ENCODE measurements at places on chromosomes 11 and 22.

GRCh38 chr11:117647872-117648271 is 149.1 kb downstream of the DSCAML1 start:
- no peaks in the 10 kb centered on the region for H3K36me3 ChIP-seq
- no peaks in the 10 kb centered on the region for H3K4me1 ChIP-seq
- H3K4me3 ChIP-seq: no peak overlapping the region
- no peak overlapping the region for H3K27ac ChIP-seq
- no peak for DNase-seq

GRCh38 chr22:30828187-30829155 is 133.8 kb downstream of the OSBP2 start:
- no peak overlapping the region for H3K27ac ChIP-seq
- H3K4me3 ChIP-seq: no peak overlapping the region
- no peak for DNase-seq
- H3K36me3 ChIP-seq: no peaks in the 10 kb centered on the region

DNA sequence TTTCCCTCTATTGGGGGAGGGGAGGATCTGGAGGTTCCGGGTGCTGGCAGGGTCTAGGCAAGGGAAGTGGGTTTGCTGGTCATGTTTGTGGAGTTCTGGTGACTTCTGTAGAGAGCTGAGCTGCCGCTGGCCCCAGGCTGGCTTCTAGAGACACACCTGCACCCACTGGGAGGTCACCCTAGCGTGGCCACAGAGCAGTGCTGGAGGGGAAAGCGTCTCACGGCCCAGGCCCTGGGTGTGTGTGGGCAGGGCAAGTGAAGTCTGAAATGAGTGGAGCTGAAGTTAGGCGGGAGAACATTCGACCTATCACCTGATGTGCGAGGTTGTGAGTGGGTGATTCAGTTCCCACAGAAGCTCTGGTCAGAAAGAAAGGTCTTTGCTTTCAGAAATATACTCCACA is 27.9 kb downstream of the SMIM38 start:
- H3K36me3 ChIP-seq: no peaks in the 10 kb centered on the region
- no peak overlapping the region for H3K27ac ChIP-seq
- no peak overlapping the region for H3K4me3 ChIP-seq
- H3K4me1 ChIP-seq: no peaks in the 10 kb centered on the region

DNA sequence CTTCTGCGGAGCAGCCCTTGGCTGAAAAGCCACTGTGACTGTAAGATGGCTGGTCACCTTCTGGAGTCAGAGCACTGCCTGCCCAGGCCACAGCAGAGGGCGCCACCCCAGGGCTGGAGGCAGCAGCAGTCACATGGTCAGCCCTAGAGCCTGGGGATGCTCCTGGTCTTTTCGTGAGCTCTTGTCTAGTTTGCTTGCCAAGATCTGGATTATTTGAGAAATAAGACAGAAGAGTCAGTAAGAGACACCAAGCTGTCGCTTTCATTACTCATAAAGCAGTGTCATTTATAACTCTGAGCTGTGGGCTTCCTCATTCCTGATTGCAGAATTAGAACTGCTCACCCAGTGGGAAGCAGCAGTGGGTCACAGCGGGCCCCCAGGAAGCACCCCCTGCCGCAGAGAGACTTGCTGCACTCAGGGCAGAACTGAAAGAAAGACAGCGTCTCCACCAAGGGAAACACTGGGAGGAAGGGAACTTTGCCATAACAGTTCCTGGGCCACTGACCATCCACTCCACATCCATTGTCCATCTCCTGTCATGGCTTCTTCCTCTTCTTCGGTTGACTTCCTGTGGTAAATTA is 56.7 kb downstream of the PPP6R2 start:
- no peak overlapping the region for H3K4me3 ChIP-seq
- no peak for DNase-seq
- H3K27ac ChIP-seq: no peak overlapping the region
- peaks cover 17% of the 10 kb centered on the region for H3K4me1 ChIP-seq

DNA sequence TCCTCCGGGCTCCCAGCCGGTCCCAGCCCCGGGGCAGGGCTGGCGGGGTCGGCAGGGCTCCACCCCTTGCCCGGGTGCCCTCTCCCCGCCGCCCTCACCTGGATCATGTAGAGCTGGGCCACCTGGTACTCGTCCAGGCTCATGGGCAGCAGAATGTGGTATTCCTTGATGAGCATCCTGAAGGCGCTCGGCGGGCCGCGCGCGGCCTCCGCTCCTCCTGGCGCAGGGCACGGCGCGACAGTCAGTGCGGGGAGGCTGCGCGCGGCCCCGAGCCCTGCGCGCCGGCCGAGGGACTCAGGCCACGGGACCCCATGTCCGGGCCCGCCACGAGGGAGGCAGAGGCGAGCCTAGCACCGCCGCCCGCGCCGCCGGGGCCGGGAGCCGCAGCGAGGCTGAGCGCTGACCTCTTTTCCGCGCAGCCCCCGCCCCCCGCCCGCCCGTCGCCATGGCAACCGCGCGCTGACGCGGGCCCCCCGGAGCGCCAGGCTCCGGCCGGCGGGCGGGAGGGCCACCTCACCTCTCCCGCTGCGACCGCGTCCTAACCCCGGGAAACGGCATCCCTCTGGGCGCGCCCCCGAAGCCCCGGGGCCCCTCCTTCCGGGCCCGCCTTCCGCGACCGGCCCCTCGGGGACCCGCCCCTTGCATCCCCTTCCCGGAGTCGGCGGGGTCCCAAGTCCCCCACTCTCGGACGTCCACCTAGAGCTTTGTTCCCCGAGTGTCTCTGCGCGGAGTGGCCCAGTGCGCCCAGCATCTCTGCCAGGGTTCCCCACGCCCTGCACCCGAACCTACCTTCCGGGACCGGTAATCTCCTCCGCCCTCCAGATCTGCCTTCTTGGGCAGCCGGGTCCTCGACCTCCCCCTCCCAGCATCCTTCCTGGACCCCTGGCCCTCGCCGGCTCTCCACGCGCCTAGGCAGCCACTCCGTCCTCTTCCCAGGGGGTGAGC is 886 bp downstream of the PITPNM1 start:
- no peak for DNase-seq
- peak overlapping the region; percentile 57 for H3K4me3 ChIP-seq
- H3K36me3 ChIP-seq: no peaks in the 10 kb centered on the region
- peak overlapping the region; percentile 94 for H3K27ac ChIP-seq
- no peaks in the 10 kb centered on the region for H3K27me3 ChIP-seq

DNA sequence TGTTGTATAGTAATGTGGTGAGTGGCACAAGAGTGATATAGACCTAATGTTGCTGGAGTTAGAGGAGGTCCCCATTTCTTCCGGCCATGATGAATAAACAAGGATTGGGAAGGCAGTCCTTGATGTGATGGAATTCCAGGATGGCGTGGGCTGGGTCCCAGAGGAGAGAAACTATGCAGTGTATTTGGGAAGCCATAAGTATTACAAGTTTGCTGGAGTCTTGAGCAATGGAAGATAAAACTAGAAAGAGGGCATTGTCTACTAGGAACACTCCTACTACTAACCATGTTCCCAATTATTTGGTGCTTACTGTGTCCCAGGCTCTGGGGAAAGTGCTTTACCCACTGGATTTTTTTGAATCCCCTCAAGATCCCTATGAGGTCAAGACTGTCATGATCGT is 20.0 kb downstream of the LDLRAD3 start:
- H3K27ac ChIP-seq: no peak overlapping the region
- H3K4me1 ChIP-seq: peaks cover 21% of the 10 kb centered on the region

DNA sequence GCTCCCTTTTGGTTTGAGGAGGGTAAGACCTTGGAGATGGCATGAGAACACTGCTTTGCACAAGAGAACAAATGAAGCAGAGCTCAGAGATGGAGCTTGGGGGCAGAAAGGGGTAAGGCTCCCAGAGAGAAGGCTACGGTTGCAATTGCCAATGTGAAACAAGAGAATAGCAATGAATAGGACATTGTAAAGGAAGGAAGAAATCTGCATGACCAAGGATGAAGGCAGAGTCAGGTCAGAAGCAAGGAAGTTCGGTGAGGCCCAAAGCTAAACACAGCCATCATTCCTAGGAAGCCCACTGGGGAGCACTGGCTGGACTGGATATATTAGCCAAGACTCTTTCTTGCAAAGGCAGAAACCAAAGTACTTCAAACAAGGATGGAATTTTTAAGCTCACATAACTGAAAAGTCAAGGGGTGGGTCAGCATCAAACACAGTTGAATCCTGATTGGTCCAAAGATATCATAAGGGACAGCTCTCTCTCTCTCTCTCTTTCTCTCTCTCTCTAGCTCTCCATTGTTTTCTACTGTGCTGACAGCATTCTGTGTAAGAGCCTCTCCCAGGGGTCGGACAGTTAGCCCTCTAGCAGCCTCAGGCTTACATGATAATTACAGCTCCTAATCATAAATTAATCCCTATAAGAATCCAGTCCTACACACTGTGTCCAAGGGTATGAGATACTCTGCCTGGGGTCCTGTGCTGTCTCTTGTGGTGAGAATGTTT is 484.3 kb downstream of the SOX6 start:
- no peaks in the 10 kb centered on the region for H3K4me1 ChIP-seq
- no peak overlapping the region for H3K4me3 ChIP-seq
- H3K27me3 ChIP-seq: no peaks in the 10 kb centered on the region

Data from vagina (tissue), 2 donors.